ENCODE measurements at places on chromosomes 3 and 15.

GRCh38 chr3:110567029-110567428 lies 504.6 kb upstream of the NECTIN3 start:
- DNase-seq = no peak

- DNase-seq = no peak
Measured at GRCh38 chr15:77346245-77347036, 73.5 kb downstream of the PEAK1 start.

- DNase-seq = no peak
Measured at GRCh38 chr15:36785396-36785795, 206.0 kb downstream of the CDIN1 start.

- no peak for DNase-seq
Measured at GRCh38 chr3:169405076-169405475, 258.4 kb downstream of the MECOM start.

DNA sequence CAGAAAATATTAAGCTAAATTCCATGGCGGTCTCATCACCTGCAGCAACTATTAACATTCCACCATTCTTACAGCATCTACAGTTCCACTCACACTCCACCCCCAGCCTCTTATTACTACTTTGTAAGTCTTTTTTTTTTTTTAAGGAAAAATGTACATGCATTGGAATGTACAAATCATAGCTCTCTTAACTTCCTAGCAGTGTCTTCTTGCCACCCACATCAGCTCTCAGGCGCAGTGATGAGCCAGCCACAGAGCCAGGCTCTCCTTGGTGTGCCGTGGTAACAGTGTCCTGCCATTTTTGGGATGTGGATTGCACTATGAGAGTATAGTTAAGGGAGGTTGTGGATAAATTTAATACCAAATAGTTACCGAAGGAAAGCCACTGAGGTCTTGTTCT lies 17.8 kb downstream of the ABHD17C start:
- no peak for DNase-seq

DNA sequence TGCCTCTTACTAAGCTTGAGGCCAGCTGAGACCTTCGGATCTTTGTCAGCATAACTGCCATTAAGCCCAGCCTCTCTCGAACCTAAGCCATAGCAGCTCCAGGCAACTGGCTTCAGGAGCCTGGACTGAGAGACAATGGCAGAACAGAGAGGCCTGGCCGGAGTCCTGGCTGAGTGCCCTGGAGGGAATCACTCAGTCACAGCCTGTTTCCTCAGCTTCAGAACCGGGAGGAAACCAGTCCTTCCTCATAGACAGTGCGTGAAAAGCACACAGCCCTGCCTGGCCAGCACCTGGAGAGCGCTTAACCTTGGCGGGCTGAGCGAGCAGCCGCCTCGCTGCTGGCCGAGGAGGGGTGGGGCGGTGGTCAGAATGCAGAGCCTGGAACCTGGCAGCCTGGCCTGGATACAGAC lies 21.6 kb downstream of the RNU5B-1 start:
- no peak for DNase-seq

DNA sequence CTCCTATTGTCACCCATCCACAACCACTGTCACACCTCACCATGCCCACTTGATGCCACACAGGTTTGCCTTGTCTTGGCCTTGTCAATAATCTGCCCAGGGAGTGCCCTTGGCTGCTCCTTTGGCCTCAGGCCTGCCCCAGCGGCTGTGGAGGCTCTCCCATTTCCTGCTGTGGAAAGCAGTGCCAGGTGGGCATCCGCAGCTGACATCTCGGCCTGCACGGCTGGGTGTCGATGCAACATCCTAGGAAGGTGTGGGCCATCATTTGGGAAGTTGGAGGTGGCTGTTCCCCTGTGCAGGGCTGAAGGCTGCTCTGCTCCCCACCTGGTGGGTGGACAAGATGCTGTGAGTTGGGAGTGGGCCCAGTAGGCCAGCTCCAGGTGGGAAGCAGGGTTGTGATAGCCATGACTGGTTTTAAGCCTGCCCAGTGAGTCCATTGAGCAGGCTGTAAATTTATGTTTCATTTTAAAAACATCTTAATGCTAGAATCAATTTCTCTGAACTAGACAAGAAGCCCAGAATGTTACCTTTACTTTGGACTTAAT lies 12.5 kb downstream of the DNAH1 start:
- no peak for DNase-seq

GRCh38 chr3:59116233-59116537 lies 66.4 kb upstream of the CFAP20DC start:
- DNase-seq = no peak

DNA sequence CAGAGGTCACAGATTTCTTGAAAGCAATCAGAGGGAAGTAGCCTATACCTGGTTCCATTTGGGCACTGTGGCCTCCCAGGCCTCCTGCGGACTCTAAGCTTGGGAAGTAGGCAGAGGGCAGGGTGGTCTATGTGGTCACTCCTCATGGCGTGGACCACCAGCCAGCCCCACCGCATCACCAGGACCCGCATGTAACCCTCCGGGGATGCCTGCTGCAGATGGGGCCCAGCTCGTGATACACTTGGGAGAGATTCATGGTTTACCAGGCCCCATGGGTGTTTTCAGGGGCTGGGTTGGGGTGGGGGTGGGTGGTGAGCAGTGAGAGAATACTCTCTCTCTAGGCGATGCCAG lies 123.7 kb downstream of the ASB7 start:
- DNase-seq = no peak
